Activated CD4-positive, CD25-positive, alpha-beta regulatory T cell treated with anti-CD3 and anti-CD28 coated beads, Interleukin-2, amount 50 U/mL, for 16 hours (primary cell): ENCODE measurements at places on chromosomes 12 and 14.

DNA sequence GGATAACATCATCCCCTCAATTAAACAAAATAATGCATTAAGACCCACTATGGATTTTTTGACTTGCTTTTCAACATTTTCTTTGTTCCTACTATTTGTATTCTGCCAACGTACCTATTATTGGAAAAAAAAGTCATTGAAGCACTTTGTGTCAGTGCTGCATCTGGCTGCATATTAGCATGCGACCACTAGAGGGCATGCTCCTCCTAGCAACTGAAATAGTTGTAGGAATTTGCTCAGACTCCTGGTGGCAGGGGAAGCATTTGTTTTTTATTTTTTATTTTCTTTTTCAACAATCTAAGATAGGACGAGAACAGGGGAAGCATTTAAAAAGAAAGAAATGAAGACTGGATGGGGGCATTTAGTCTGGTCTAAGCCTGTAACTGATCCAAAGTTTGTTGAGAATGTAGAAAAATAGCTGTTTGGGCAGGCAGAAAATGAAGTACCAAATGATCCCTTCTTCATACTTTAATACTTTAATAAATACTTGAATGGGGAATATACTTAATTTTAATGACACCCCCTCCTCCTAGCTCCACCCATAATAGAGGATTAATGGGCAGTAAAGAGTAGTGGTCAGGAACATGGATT, 14.5 kb upstream of the CLEC4A start:
- peak; percentile 58 for DNase-seq

DNA sequence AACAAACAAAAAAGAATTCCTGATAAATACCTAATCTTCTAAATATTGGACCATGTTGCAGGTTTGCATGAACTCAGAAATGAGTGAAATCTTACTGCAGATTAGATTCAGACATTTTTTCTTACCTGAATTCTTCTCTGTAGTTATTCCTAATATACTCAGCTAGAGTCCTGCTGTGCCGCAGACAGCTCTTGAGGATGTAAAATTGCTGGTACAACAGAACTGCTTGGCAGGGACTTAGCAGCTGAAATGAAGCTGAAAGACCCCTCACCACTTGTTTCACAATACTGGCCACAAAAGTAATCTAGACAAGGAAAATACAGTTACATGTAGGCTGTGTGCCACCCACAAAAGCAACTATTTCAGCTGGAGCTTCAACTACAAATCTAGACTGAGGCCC, 48.3 kb upstream of the KICS2 start:
- DNase-seq = no peak

DNA sequence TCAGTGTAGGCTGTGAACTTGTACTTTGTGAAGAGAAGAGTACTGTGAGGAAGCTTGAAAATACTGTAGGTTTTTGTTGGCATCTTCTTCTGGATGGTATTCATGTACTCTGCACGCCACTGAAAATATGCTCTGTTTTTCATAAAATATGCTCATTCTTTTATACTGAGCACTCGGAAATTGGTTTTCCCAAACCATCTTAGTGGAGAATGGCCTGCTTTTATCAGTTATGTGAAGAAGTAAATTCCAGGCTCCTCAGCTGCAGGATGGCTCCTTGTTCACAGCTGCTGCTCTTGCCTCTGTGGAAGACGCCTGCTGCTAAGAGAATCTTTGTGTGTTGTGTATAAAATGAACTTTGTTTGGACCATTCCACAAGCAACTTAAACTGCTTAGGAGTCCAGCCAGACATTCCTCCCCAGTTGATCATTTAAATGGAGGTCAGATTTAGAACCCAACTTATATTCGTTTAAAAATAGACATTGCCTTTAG, 443.5 kb upstream of the RGS6 start:
- DNase-seq = no peak

- DNase-seq = no peak
Observed at GRCh38 chr14:88681755-88682494, 110.8 kb downstream of the EML5 start.

DNA sequence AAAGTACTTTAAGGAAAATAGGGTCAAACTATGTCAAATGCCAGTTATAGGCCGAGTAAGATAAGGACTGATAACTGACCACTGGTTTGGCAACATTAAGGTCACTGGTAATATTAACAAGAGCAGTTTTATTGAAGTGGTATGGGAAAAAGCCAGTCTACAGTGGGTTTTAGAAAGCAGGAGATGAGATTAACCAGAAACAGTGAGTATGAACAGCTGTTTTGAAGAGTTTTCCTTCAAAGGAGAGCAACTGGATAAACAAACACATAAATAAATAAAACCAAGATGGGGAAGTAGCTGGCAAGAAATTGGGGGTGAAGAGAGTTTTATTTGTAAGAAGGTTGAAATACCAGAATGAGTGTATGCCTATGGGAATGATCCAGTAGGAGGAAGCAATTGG, 30.3 kb downstream of the KITLG start:
- no peak for DNase-seq

GRCh38 chr14:64573109-64573508, 23.3 kb downstream of the PPP1R36 start:
- no peak for DNase-seq

GRCh38 chr12:807041-807735, 54.8 kb downstream of the WNK1 start:
- DNase-seq = no peak

DNA sequence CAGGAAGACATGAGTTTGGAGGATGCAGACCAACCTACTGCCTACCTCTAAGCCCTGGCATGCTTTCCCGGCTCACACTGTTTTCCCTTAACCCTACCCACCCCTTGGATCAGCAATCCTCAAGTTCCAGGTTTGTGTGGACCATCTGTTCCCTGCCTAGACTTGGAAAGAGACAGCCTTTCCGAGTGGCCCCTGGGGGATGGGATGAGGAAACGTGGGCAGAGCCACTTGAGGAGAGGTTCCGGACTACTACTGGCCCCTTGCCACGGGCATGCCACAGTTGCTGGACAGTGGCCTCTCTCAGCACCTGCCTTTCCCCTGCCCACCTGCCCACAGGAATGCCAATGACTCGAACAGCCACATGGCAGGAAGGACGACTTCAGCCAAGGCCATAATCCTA, 135.9 kb downstream of the SLC15A4 start:
- DNase-seq = no peak

- no peak for DNase-seq
Observed at GRCh38 chr14:68979722-68980451, 785 bp upstream of the ACTN1 start.

GRCh38 chr14:104133496-104133895, 4.9 kb upstream of the KIF26A start:
- no peak for DNase-seq

GRCh38 chr14:65972891-65973290, 513.3 kb upstream of the CCDC196 start:
- DNase-seq = no peak

DNA sequence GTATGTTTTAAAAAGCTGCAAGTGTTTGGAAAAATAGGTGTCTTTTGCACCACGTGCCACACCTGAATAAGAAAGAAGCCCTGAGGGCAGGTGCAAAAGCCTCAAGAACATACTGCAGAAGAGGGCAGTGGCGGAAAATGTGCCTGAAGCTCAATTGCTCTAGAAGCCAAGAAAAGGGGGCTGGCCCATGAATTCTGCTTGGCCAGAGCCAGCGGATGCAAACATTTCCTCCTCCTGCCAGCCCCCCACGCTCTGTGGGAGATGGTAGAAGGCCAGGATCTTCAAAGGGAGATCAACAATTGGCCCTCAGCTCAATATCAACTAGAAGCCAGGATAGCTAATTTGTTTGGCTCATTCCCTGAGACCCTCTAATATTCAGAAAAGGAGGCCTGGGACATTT, 80.3 kb upstream of the TMEM132D start:
- DNase-seq = no peak

- no peak for DNase-seq
Observed at GRCh38 chr12:57552306-57552651, 2.4 kb downstream of the KIF5A start.

DNA sequence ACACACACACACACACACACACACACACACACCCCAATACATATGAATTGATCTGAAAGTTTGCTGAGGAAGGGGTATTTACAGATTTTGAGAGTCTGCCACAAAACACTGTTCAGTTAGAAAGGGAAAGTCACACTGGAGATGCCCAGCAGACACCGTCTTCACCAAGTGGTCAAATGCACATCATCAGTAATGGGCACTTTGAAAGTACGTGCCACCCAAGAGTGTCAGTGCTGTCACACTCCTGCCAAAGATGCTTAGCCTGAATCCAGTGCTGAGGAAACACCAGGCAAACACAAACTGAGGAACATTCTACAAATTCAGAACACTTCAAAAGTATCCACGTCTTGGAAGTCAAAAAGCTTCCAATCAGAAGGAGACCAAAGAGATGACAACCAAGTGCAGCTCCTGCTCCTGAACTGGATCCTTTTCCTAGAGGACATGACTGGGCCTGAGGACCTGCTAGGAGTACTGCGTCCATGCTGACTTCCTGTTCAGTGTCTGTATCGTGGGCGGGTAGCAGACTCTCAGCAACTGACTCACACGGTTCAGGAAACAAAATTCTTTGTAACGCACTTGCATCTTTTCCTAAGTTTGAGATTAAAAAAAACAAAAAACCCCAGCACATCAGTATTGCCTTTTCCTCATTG, 18.6 kb downstream of the PSMC1 start:
- no peak for DNase-seq

GRCh38 chr14:34177466-34177865, 226.6 kb upstream of the EGLN3 start:
- DNase-seq = no peak

DNA sequence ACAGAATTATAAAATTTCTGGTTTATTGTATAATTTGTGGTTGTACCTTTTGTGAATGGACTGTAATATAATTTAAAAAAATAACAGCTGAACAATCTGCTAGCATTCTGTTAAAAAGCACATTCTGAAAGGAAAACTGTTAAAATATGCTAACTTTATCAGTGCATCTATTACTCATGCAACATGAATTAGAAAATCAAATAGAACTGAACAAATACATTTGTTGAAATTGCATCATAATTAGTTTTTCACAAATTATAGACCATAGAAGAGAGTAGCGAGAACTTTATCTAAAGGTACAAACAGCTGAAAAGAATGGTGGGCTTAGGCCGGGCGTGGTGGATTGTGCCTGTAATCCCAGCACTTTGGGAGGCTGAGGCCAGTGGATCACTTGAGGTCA, 33.0 kb downstream of the PTPN21 start:
- DNase-seq = no peak

DNA sequence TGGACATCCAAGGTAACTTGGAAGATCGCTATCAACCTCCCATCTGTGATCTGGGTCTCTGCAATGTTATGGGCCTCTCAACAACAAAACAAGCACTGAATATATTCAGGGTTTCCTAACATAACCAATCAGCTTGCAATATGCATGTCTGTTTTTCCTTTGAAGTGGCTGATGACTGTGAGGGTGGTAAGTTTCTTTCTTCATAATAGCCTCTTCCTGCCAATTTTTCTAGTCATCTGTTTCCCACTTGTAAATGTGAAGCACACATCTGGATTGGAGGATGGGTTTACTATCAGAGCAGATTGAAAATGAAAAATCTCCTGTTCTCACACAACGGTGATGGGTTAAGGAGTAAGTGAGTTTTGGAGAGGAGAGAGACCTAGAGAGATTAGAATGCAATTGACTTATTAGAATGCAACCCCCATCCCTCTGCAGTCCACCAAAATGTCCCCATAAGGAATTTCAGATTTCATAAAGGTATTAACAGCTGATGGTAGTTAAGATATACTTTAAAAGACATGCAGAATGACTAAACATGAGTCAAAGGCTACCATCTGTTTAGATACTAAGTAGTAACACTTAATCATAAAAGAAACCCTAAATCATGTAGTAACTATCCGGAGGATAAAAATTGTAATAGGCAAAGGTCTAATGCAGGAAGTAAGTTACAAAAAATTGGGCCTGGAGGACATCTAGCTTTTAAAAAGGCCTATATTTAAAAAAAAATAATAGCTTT, 58.4 kb upstream of the SAV1 start:
- DNase-seq = no peak

- DNase-seq = no peak
Observed at GRCh38 chr12:23209793-23210192, 584.8 kb downstream of the ETNK1 start.

DNA sequence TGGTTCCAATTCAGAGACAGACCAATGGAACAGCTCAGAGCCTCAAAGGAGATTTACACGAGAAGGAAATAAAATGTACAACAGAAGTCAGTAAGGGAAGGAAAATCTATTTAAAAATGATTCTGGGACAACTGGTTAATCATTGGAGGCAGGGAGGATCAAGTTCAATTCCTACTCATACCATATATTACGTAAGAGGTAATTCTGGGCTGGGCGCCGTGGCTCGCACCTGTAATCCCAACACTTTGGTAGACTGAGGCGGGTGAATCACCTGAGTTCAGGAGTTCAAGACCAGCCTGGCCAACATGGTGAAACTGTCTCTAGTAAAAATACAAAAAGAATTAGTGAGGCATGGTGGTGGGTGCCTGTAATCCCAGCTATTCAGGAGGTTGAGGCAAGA, 36.7 kb upstream of the PITPNM2 start:
- DNase-seq = no peak

- DNase-seq = no peak
Observed at GRCh38 chr14:51398898-51399297, 158.9 kb downstream of the TMX1 start.

DNA sequence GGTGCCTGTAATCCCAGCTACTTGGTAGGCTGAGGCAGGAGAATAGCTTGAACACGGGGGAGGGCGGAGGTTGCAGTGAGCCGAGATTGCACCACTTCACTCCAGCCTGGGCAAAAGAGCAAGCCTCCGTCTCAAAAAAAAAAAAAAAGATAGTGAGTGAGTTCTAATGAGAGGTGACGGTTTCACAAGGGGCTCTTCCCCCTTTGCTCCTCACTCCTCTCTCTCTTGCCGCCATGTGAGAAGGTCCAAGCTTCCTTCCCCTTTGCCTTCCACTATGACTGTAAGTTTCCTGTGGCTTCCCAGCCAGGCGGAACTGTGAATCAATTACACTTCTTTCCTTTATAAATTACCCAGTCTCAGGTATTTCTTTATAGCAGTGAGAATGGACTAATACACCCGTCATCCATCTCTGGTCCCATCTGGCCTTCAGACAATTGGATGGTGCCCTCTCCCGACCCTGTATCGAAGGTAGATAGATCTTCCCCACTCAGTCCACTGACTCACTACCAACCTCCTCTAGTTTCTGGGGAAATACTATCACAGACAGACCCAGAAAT, 27.0 kb upstream of the RCOR1 start:
- DNase-seq = no peak
